T-helper 2 cell (primary cell): ENCODE measurements at places on chromosomes 7 and 10.

- no peak for DNase-seq
These were observed 113.2 kb downstream of the KMT2E start for GRCh38 chr7:105127179-105127578.

DNA sequence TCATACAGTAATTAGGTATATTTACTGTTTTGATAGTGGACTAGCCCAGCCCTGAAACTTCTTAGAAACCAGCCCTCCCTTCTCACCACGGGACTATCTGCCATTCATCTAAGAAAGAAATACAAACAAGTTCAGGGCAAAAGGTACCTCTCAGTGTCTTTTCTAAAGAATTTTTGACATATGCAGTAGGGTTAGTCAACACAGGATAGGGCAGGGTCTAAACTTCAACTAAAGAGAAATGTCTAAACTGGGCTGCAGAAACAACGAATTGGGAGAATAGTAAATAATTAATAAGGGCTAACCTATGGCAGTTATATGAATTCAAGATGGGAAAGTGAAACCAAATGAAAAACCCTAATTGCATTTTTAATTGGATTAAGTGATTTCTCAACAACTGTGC, 496.6 kb downstream of the INHBA start:
- DNase-seq, result no peak

DNA sequence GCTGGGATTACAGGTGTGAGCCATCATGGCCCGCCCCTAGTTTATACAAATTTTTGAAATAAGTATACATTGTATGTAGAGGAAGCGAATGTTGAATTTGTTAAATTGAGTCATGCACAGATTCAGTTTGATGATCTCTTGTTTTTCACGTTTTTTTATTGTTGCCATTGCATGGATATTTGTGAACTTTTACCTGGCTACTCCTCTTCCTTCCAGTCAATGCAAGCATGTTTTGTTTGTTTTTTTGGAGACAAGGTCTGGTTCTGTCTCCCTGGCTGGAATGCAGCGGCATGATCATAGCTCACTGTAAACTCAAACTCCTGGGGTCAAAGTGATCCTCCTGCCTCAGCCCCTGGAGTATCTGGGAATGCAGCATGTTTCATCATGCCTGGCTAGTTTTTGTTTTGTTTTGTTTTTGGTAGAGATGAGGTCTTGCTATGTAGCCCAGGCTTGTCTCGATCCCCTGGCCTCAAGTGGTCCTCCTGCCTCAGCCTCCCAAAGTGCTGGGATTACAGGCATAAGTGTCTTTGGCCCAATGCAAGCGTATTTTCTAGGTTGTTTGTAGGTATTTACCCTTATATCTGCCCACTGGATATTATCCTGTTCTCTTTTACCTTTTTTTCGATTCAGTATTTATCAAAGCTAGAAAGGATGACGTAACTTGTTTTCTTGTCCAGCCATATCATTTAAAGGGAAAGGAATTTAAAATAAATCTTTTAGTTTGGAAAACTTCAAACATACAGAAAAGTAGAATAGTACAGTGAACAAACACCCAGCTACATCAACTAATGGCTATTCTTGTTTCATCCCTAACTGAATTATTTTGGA, 11.0 kb downstream of the LCOR start:
- no peak for DNase-seq

- DNase-seq, result no peak
These were observed 291.3 kb downstream of the POU6F2 start for GRCh38 chr7:39269034-39269433.

DNA sequence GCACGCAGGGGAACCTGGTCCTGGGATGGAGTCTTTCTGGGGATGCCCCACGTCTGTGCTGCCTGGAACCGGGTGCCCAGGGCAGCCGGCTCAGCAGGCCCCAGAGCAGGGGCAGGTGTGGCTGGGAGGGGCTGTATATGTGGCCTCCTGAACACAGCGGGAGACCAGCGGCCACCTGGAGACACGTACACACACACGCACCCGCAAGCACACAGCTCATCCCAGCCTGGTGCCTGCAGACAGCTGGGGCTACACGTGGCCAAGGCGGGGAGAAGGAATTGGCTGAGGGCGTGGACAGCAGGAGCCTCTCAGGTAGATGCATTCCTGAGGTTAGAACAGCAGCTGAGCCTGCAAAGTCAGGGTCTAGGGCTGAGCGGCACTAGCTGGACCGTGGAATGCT, 14.0 kb downstream of the ADAM8 start:
- no peak for DNase-seq

GRCh38 chr7:74032624-74033371, 4.8 kb downstream of the ELN start:
- DNase-seq, result no peak
